ENCODE measurements at places on chromosomes 3 and 15. TPM values are rescaled to one million over a fixed set of nuclear protein-coding genes. Genes with fewer than 3 reads are reported as not detected.

Gene CFAP91
- polyA plus RNA-seq, result 0.19 TPM

Gene KBTBD12
- polyA plus RNA-seq, result 13.2 TPM

- DNase-seq, result no peak
- H3K27me3 ChIP-seq, result no peaks in the 10 kb centered on the region
- no peaks in the 10 kb centered on the region for H3K4me1 ChIP-seq
- no peaks in the 10 kb centered on the region for H3K36me3 ChIP-seq
- no peak overlapping the region for H3K4me3 ChIP-seq
Observed at GRCh38 chr3:118480101-118480860, 554.4 kb downstream of the IGSF11 start.

DNA sequence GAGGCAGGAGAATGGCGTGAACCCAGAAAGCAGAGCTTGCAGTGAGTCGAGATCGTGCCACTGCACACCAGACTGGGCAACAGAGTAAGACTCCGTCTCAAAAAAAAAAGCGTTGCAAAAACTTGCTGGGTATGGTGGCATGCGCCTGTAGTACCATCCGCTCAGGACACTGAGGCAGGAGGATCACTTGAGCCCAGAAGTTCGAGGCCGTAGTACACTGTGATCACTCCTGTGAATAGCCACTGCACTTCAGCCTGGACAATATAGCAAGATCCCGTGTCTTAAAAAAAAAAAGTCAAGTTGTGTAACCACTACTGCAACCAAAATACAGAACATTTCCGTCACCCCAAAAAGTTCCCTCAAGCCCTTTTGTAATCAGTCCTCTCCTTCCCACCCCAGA lies 1.5 kb downstream of the ARPC4 start:
- no peak for DNase-seq
- no peak overlapping the region for H3K27ac ChIP-seq
- H3K36me3 ChIP-seq, result peaks cover 37% of the 10 kb centered on the region
- peaks cover 3% of the 10 kb centered on the region for H3K4me1 ChIP-seq
- no peaks in the 10 kb centered on the region for H3K27me3 ChIP-seq

DNA sequence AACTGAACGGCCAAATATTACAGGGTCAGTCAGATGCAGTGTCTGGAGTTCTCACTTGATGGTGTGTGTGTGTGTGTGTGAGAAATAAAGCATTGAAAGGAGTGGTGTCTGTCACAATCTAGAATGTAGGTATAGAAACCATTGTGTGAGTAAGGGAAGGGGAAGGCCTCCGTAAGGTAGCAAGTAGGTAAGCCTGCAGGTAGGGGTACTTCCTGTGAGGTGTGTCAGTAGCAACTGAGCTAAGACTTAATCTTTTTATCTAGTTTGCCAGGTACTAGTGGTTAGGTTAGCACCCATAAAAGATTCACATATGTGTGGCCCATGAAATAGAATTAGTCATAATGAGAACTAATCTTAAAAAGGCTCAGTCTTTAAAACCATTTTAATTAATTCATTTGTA lies 1517.8 kb downstream of the SI start:
- no peaks in the 10 kb centered on the region for H3K4me1 ChIP-seq
- no peak overlapping the region for H3K4me3 ChIP-seq
- H3K36me3 ChIP-seq, result no peaks in the 10 kb centered on the region
- no peak overlapping the region for H3K27ac ChIP-seq

Gene TICRR
- polyA plus RNA-seq, result 0.04 TPM

DNA sequence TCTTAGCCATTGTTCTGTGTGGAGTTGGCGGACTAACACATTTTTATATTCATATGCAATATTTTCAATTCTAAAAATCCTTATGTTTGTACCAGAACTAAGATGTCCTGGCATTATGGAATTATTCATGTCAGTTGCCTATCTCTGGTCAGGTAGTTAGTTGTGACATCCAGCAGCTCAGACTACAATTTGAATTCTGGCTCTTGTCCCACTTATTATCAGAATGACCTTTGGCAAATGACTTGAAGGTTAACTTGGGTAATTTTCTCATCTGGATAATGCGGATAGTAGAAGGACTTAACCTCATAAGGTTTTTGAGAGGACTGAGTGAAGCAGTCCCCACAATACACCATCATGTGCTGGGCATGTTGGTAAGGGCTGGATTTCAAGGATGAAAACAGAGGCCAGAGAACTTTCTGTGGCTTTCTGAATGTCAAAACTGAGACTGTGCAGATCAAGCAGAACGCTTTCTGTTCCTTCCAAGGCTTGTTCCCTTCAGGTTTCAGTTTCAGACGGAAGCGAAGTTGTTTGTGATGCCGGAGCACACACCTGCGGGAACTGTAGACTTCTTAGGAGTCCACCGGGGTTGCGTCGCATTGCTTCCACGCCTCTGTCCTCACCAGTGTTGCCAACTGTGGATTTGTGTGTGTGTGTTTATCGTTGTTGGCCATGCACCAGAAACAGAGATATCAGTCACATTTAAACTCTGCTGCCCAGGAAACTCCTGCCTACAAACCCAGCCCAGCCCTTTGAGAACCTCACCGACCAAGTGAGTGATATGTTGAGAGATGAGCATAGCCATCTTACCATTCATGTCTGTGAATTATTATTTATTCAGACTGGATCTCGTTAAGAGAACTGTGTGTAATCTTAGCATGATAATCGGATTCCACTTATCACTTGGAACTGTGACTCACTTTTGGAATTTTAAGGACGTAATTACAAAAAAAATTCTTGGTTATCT lies 76.0 kb downstream of the PTPRG start:
- H3K36me3 ChIP-seq, result no peaks in the 10 kb centered on the region
- peak overlapping the region; percentile 45 for H3K4me3 ChIP-seq
- DNase-seq, result peak; percentile 31
- H3K27ac ChIP-seq, result peak overlapping the region; percentile 58

Measured in heart left ventricle (tissue), 16 donors.